ENCODE measurements at places on chromosomes 3 and 15.
A peak's percentile ranks its signal among the peaks of the same experiment; 100 is the strongest.

DNA sequence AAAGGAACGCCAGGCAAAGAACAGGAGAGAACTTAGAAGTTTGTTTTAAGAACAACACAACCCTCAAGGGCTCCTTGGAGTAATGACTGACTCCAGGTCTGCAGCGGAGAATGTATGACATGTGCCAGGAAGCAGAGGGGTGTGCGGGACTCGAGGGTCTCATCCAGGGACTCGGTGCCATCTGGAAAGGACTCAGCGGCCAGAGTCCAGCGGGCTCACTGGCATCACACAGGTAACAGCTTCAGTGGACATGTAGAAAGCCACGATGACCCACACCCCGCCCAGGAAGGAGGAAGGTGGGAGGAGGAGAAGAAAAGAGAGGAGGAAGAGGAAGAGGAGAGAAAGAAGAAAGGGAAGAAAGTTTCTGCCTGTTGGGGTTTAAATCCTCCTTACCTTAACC is 21.4 kb downstream of the GP9 start:
- DNase-seq: no peak

DNA sequence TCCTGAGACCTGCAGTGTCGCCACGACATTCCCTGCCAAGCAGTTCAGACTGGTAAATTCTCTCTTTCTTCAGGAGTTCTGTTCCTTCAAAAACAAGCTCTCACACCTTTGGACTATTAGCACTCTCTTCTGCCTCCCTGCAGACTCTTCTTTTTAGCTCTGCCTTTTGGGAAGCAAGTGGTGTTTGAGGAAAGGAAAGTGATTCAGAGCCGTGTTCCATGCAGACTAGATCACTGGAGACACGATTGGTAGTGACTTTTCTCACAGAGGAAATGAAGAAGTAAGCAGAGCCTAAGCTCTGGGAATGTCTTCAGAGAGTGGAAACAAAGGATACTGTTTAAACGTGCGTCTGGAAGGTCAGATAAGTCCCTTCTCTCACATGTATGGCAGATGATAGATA is 270.6 kb upstream of the TPRG1 start:
- DNase-seq: no peak

GRCh38 chr3:36919439-36920160 is 25.3 kb downstream of the TRANK1 start:
- DNase-seq: no peak

GRCh38 chr15:49044766-49045606 is 1.3 kb downstream of the SECISBP2L start:
- DNase-seq: no peak

GRCh38 chr3:33218446-33219174 is at the start of gene SUSD5:
TSS of gene SUSD5 (minus strand) at chr3:33218810. CDS start at chr3:33218797, 13 bp downstream.
- peak; percentile 10 for DNase-seq

DNA sequence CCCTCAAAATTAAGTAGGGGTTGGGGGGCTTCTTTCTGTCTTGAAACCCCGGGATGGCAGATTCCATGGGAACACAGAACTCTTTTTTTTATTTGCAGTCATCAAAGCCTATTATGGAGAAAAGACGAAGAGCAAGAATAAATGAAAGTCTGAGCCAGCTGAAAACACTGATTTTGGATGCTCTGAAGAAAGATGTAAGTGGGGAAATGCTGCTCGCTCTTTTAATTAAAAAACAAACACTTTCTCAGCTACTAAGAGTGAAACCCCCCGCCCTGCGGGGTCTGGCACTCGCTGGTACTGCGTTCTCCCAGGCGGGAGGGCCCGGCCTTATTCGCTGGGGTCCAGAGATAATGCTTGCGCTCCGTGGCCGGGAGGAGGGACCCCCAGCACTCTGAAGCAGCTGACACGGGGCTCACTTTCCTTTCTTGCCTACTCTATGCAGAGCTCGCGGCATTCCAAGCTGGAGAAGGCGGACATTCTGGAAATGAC is 615 bp downstream of the HES1 start:
- DNase-seq: no peak

DNA sequence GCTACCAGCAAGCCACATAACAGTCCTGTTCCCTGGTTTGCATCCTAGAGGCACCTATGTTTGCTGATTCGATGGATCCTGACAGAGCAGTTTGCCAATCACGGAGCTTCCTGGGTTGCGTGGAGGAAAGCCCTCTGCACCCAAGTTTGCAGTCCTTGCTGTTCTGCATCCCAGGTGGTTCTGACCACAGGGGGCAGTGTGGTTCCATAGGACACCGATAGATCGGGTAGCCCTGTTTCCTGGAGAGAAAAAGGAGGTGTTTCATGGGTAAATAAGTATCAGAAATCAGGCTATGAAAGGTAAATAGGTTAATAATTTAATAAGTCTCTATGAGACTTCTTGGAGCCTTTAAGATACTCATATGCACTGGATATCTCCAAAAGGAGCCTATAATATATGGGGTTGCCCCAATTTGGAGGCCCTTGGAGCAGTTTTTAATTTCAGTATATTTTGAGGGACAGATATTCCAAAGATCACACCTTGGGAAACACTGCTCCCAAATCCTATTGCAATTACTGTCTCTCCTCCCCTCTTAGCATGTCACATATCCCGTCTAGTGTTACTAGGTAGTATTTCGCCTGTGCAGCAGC is 194.6 kb upstream of the TPM1 start:
- DNase-seq: no peak

DNA sequence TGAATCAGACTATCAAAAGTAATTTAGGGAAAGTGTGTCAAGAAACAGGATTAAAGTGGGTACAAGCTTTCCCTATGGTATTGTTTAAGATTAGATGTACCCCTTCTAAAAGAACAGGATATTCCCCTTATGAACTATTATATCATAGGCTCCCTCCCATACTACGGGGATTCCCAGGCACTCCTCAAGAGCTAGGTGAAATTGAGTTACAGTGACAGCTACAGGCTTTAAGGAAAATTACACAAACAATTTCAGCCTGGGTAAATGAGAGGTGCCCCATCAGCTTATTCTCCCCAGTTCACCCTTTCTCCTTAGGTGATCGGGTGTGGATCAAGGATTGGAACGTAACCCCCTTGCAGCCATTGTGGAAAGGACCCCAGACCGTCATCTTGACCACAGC is 240.8 kb upstream of the CNTN6 start:
- DNase-seq: no peak

DNA sequence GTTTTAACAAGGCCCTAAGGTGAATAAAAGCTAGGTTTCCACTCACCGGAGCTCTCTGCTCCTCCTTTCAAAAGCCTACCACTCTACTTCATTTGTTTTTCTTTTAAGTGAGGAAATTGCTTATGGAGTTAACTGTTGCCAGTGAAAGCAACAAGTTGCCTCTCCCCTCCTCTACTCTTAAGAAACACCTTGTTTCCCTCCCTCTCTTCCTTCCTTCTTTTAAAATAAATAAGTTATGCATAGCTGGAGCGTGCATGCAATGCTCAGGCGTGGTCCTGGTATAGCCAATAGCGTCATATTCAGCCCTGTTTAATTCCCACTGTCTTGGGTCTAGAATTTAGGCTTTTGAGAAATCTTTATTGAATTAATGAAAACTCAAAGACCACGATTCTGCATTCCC is 101.1 kb upstream of the IGF1R start:
- DNase-seq: no peak

DNA sequence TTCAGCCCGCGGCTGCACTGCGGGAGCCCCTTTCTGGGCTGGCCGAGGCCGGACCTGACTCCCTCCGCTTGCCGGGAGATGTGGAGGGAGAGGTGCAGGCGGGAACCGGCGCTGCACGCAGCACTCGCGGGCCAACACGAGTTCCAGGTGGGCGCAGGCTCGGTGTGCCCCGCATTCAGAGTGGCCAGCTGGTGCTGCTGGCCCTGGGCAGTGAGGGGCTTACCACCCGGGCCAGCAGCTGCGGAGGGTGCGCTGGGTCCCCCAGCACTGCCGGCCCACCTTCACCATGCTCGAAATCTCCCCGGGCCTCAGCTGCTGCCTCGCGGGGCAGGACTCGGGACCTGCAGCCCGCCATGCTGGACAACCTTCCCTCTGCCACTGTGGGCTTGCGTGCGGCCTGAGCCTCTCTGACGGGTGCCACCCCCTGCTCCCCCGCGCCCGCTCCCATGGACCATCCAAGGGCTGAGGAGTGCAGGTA is 733.5 kb upstream of the CCDC54 start:
- DNase-seq: no peak

- DNase-seq: peak; percentile 28
Observed at GRCh38 chr3:43892526-43892925, 201.8 kb downstream of the ABHD5 start.

DNA sequence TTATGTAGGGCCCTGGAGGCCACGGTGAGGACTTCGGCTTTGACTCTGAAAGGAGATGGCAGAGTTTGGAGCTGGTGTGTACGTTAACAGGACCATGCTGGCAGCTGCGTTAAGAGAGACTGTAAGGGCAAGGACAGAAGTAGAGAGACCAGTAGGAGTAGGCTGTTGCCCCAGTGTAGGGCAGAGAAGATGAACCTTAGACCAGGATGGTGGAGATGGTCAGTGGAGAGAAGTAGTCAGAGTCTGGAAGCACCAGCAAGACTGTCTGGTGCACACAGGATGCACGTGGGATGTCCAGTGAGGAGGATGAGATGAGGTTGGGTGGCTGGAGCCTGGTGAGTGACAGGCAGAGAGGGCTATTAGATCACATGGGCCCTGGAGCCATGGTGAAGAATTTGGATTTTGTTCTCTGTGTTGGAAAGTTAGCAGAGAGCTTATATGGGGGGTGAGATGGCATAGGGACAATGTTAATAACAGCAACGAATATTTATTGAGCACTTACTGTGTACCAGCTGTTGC is 150.1 kb downstream of the IGF1R start:
- no peak for DNase-seq

- no peak for DNase-seq
Observed at GRCh38 chr3:140019946-140020345, 85.0 kb downstream of the CLSTN2 start.

DNA sequence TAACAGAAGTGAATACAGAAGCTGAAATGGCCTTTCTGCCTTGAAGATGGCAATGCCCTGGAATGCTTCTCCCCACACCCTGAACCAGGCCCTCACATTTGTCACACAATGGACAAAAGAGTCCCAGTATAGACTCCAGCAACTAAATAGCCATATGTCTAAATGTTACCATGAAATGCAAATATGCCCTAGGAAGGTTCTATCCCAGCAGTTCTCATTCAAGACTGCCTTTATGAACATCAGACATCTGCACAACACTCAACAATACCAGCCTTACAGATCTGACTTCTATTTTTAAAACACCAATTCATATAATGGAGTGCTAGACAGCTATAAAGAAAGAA is 7.9 kb downstream of the ITGB5 start:
- no peak for DNase-seq
